Hepatic stellate cell (primary cell): ENCODE measurements at places on chromosomes 16 and 17.

- no peak for DNase-seq
Measured at GRCh38 chr17:72656130-72656763, 436.2 kb downstream of the SLC39A11 start.

DNA sequence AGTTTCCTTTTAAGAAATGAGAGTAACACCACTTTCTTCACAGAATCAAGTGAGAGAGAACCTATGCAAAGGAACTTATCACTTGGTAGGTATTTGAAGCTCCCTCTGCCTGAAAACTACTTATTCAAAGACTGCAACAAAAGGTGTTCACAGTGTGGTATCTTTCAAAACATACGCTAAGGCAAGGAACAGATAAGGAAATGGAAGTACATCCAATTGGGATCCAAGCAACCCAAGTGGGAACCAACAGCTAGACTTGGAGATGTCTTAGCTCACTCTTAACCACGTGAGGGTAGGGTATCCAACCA is 431 bp upstream of the PPM1E start:
- DNase-seq = no peak

- peak; percentile 48 for DNase-seq
Measured at GRCh38 chr17:43175213-43176118, 4.5 kb downstream of the NBR1 start.

- no peak for DNase-seq
Measured at GRCh38 chr16:57508035-57508425, 21.7 kb upstream of the DOK4 start.

- peak; percentile 27 for DNase-seq
Measured at GRCh38 chr17:67469208-67469980, 92.3 kb downstream of the PITPNC1 start.

DNA sequence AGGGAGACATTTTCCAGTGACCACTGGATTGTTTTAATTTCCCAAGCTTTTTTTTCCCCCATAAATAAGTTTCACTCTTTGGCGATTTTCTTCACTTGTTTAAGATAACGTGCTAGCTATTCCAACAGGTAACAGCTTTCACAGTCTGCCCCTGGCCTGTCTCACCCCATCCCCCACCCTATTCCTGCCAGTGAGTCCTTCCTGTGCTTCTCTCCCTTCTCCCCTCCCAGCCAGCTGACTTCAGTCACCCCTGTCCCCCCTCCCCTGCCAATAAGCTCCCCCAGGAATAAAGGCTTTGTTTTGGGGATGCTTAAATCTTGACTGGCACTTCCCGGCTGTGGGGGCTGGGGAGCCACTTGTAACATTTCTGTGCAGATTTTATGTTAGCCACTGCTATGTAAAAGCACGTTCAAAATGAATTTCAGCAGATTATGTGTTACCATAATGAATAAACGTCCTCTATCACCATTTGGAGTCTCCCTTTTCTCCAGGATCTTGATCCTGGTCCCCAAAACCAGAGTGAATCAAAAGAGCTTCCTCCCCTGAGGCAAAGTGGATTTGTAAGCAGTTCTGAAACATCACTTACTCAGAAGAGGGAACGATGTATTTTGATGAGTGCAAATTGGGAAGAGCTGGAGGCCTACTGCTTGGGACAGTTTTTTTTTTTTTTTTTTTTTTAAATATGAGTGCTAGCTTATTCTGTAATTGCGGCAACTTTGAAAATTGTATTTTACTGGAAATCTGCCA is 58.2 kb downstream of the IGF2BP1 start:
- DNase-seq = no peak

GRCh38 chr17:77690271-77691161 is 268.0 kb upstream of the TNRC6C start:
- DNase-seq = no peak

- no peak for DNase-seq
Measured at GRCh38 chr16:74713325-74713724, 12.7 kb upstream of the MLKL start.

- DNase-seq = peak; percentile 84
Measured at GRCh38 chr17:42436391-42436790, 13.3 kb upstream of the CAVIN1 start.

- DNase-seq = no peak
Measured at GRCh38 chr17:82397449-82398335, 20.5 kb upstream of the HEXD start.

DNA sequence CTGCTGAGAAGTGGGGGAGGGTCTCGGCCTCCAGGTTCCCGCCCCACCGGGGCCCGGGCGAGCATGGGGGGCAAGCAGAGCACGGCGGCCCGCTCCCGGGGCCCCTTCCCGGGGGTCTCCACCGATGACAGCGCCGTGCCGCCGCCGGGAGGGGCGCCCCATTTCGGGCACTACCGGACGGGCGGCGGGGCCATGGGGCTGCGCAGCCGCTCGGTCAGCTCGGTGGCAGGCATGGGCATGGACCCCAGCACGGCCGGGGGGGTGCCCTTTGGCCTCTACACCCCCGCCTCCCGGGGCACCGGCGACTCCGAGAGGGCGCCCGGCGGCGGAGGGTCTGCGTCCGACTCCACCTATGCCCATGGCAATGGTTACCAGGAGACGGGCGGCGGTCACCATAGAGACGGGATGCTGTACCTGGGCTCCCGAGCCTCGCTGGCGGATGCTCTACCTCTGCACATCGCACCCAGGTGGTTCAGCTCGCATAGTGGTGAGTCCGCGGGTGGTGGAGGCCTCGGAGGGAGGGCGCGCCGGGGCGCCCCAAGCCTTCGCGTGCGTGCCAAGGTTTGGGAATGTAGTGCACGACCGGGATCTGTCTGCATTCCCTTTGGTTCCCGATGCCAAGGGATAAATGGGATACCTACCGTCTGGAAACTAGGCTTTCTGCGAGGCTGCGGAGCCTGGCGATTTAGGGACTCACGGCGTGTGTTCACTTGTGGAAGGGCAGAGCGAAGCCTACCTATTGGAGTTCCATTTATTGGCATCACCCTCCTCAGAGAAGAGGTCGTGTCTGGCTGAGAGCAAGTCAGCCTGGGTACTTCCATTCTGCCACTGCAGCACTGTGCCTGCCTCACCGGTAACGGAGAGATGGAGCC is 1.0 kb downstream of the ZNRF1 start:
- DNase-seq = peak; percentile 55

- DNase-seq = no peak
Measured at GRCh38 chr16:10242097-10242496, 59.9 kb upstream of the GRIN2A start.

- DNase-seq = peak; percentile 94
Measured at GRCh38 chr16:66926961-66927436, 1.7 kb upstream of the RRAD start.

- no peak for DNase-seq
Measured at GRCh38 chr17:68540981-68541380, 28.8 kb downstream of the PRKAR1A start.

DNA sequence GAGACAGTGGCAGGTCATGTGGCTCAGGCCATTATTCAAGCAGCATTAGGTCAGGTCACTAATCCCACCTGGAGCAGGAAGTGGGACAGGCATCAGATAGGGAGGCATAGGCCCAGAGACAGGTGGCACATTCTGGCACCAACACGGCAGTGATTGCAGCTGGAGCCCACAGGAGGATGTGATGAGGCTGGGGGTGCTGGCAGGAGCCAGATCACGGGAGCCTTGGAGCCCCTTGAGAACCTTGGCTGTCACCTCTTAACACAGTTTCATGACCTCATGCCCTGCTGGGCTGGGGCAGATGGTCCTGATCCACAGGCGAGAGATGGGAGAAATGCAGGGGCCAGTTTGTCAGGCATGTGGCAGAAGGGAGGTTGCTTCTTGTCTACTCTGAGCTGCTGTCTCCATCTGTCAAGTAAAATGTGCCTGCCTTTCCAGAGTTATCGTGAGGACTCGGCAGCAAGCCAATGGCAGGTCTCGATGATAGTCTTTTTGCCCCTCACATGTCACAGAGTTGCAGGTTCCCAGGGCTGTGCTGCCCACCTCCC is 109.6 kb downstream of the CLEC16A start:
- DNase-seq = no peak

- no peak for DNase-seq
Measured at GRCh38 chr17:77119668-77120301, 21.0 kb upstream of the SEC14L1 start.

DNA sequence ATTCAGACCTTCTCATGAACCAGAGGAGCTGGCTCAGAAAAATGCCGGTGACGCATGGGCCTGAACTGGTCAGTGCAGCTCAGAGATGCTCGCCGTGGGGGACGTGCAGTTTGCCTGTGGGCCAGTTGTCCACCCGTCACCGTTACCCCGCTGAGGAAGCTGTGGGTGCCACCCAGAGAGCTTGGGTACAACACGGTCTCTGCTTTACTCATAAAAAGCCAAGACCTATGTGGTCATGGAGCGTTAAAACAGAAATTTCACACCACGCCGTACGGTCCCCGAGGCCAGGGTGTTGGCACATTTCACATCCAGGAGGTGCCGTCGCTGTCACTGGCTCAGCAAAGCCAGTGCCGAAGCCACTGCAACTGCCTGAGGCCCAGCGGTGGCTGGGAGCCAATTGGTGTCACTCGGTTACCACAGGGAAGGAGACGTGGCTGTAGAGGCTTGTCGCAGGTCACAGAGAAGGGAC is 120.9 kb downstream of the METRNL start:
- DNase-seq = no peak

GRCh38 chr16:70157105-70157476 is 16.5 kb upstream of the CLEC18C start:
- no peak for DNase-seq

- no peak for DNase-seq
Measured at GRCh38 chr16:73152386-73153125, 104.6 kb upstream of the ZFHX3 start.

DNA sequence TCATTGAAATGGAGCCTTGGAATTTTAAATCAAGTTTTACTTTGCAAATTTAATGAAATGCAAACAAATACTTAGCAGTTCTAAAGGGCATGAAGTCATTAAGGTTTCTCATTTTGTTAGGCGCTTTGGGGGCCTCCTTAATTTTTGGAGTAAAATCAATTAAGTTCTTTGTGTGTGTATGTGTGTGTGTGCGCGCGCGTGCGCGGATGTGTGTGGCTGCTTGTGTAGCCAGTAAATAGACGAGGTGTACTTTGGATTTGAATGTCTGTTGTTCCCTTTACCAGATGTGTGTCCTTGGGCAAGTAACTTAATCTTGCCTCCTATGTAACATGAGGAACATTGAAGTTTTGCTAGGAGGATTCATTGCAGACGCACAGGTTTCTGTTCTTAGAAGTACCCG is 1051.4 kb upstream of the EEF2KMT start:
- DNase-seq = no peak

GRCh38 chr16:65453646-65454045 is 331.8 kb upstream of the CDH11 start:
- DNase-seq = no peak

GRCh38 chr16:28984619-28985135 is at the start of gene LAT:
Gene LAT, plus strand, starts transcription at chr16:28985052. Its CDS starts 366 bp downstream, at chr16:28985418.
- no peak for DNase-seq

DNA sequence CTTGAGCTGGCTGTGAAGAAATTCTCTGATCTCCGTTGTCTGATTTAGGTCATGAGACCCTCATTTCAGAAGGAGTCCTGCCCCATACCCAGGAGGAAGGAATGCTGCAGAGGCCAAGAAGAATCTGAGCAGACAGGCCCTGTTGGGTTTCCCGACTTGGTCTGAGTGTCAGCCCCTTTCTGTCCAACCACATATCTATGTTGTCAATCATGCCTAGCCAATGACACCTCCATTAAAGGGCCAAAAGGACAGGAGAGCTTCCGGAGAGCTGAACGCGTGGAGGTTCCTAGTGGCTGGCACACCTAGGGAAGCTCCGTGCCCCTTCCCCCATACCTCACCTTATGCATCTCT is 37.8 kb downstream of the PIMREG start:
- no peak for DNase-seq

DNA sequence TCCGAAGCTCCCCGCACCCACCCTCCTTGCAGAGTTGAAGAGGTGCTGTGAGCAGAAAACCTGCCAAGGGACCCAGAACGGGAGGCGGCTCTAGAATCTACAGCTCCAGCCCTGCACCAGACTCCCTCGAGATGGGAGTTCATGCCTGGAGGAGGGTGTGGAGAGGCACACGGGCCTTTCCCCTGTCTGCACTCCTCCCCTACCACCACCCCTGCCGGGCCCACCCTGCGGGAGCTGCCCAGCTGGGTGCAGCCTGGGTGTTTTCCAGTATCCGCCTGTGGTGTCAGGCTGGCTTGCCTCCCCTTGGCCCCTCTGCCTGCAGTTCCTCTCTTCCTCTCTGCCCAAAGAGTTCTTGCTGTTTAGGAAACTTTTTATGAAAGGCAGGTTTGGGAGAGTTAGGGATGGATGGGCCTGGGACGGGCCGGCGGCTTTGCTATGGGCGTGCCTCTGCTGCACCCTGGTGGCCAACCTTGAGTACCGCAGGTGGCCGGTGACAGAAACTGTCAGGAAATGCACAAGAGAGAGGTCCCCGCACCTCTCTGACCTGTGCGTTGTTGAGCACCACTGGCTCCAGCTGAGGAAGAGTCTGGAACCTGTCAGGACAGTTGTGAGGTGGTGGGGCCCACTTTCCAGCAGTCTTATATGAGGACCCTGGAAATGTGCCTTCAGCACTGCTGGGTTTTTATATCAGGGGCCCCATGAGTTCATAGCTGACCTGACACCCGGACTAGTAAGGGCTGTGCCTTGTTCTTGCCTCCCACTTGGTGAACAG is 354.1 kb downstream of the SEC14L1 start:
- DNase-seq = peak; percentile 93

GRCh38 chr17:79035686-79036085 is 11.7 kb downstream of the C1QTNF1 start:
- no peak for DNase-seq

DNA sequence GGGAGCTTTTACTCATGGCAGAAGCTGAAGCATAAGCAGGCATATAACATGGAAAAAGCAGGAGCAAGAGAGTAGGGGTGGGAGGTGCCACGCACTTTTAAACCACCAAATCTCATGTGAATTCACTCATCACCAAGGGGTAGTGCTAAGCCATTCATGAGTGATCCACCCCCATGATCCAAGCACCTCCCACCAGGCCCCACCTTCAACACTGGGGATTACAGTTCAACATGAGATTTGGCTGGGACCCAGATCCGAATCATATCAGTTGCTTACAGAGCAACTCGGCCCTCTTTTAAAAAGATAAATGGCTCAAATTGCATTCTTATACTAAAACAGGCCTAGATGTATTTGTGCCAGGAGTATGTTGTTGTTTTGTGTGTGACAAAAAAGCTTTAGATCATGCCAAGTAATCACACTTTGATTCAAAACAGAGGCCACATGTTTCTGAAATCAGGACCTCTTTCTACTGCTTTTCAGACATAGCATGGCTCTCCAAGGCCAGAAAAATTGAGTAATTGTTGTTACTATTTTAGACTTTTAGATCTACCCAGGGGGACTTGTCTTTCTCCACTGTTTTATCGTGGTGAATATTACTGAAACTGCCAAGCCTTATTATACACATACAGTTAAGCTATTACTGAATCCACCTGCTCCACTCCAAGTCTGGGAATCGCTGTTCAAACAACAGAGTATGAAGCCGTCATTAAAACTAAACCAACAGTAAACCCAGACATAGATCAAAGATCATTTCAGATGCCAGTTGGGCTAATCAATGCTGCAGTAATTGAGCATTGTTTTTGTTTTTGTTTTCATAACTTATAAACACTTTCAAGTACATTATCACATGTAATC is 163.3 kb downstream of the KCNJ2 start:
- no peak for DNase-seq

- no peak for DNase-seq
Measured at GRCh38 chr17:82243648-82244412, 15.0 kb downstream of the SLC16A3 start.

GRCh38 chr17:40524243-40524965 is 23.0 kb upstream of the TNS4 start:
- no peak for DNase-seq
